Endothelial cell (in vitro differentiated cells): ENCODE measurements at places on chromosomes 7 and 10.

DNA sequence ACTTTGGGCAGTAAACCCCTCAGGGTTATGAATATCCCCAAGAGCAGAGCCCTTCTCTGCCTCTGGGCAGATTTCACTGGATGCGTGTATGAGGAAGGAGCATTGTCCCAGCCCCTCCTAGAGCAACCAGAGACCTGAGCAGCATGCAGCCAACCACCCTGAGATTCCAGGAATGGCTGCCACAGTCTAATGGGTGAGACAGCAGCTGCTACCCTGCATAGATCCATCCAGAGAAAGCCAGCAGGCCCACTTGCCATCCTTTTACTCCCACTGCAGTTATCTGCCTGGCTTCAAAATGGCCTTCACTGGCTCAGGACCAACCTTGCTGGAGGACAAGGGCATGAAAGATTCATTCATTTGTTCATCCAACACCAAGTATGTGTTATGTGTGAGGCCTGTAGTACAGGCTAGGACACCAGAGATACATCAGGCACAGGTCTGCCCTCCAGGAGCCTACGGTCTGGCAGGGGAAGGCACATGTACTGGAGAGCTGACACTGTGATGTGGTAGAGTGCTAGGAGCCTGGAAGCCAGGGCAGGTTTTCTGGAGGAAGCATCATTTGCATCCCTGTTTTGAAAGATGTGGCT lies 26.2 kb upstream of the C10orf105 start:
- DNase-seq = no peak

DNA sequence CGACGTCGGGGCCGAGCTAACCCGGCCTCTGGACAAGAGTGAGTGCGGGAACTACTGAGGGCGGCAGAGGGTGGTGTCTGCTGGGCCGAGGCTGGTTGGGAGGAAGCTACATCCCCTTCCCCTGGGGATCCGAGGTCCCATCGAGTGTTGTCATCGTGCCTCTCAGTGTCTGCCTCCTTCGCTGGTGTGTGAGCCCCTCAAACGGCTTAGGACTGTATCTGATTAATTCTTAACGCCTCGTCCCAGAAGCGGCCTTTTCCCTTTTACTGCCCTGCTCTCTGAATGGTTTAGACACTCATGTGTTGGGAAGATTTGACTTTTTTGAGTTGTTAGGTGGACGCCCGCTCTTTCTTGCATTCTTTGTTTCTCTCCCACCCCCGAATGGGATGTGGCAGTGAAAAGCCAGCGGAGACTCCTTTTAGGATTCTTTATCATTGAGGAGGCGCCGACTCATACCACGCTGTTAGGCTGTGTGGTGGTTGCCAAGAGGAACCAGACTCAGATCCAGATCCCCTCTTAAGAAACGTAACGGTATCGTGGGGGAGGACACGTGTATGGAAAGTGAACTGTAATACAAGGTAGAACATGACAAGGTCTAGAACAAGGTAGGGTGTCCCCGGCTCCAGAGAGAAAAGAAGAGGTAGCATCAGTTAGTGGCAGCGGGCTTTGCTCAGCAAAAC lies 631 bp downstream of the SUPV3L1 start:
- no peak for DNase-seq

DNA sequence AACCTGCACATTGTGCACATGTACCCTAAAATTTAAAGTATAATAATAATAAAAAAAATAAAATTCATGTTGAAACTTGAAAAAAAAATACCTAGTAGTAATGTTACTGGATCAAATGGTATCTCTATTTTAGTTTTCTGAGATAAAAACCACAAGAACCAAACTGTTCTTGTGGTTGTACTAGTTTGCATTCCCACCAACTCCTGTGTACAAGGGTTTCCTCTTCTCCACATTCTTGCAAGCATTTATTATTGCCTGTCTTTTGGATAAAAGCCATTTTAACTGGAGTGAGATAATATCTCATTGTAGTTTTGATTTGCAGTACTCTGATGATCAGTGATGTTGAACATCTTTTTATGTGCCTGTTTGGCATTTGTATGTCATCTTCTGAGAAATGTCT lies 177.7 kb downstream of the KIF20B start:
- no peak for DNase-seq

DNA sequence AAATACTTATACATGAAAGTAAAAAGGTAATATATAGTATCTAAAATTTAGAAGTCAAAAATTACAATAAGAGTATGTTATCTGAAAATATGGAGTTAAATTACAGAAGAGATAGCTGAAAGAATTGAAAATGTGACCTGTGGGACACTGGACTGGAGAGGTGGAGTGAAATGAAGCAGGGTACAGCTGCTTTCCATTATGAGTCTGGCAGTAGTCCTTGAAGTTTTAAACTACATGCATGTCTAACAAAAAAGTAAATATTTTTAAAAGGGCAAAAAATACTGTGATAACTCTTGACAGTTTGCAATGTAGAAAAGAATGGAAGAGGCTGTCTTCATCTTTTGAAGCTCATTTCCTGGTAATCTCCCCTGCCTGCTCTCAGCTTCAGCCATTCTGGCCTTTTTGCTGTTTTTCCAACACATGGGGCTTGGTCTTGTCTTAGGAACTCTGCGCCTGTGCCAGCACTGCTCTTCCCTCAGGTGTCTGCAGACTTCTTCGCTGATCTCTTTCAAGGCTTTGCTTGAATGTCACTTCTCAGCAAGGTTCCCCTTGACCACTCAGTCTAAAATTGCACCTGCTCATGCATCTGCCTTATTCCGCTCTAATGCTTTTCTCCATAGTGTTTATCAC lies 36.9 kb downstream of the PTPRZ1 start:
- no peak for DNase-seq

- peak; percentile 71 for DNase-seq
Observed at GRCh38 chr7:134140889-134141867, 14.0 kb downstream of the LRGUK start.

DNA sequence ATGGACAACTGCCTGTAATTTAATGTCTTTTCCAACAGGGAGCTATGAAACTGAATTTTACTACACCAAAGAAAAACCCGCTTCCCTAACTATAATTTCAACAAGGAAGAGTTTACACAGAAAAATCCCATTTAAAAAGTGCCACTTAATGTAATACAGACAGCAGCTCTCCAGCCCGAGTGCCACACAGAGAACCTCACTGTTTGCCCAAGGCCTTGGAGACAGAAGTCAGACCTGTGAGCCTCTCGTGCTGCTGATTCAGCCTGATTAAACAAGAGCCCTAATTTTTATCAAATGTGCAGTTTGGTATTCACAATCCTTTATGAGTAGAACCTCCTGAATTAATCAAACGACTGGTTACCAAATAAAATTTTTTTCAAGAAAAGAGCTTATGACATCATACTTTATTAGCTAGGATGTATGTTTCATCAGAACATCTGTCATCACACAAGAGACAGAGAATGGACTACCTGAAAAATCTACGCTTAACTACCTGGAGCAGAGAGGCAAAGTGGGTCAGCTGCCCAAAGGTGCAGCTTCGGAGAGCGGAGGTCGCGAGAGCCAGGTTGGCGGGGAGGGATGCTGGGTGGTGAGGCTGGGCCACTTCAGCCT lies 543.6 kb downstream of the SDK1 start:
- no peak for DNase-seq

GRCh38 chr10:102148275-102148674 lies 3.9 kb upstream of the NOLC1 start:
- no peak for DNase-seq

- no peak for DNase-seq
Observed at GRCh38 chr7:20365486-20365885, 34.8 kb downstream of the ITGB8 start.
